ENCODE measurements at places on chromosomes 3 and 15.

DNA sequence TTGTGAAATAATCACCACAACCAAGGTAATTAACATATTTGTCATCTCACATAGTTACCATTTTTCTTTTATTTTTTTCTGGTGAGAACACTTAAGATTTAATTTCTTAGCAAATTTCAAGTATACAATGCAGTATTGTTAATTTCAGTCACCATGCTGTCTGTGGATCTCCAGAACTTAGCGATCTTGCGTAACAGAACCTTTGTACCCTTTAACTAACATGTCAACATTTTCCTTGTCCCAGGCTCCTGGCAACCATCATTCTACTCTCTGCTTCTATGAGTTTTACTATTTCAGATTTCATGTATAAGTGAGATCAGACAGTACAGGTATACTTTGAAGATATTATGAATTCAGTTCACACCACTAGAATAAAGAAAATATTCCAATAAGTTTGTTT is 154.4 kb downstream of the KCNAB1 start:
- DNase-seq: no peak

- no peak for DNase-seq
Measured at GRCh38 chr3:1499694-1500093, 406.9 kb downstream of the CNTN6 start.

DNA sequence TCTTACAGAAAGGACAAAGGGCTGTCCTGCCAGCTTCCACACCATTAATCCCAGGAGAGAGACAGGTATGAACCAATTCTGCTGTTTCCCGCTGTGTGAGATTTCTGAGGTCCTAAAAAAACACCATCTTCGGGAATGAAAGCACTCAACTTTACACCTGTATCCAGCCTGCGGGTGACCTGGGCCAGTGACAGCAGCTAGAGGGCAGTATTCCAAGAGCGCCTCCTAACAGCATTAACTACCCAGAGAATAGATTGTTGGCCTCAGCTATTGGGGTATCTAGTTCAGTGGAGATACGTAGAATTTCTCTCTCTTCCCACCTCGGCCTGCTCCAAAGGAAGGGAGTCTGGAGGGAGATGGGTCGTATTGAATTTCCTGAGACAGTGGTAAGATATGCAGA is 55.1 kb downstream of the WDR76 start:
- no peak for DNase-seq

GRCh38 chr3:45777111-45777745 is 19.1 kb downstream of the SLC6A20 start:
- no peak for DNase-seq

- no peak for DNase-seq
Measured at GRCh38 chr3:110569073-110569472, 502.5 kb upstream of the NECTIN3 start.

DNA sequence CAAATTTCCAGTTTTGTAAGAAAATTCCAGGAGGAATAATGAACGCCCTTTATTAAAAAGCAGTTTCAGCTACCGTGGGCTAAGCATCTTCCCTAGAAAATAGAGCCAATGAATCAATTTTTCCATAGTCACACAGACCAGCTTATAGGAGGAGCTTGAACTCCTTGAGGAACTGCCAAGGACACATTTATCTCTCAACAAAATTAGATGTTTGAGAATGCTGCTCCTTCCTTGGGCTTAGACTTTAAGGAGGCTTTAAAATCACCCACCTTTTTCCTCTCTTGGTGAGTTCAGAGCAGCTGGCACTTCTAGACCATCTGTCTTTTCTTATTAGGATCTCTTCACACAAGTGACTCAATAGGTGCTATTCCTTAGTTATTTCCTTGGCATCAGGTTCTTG is 588.0 kb downstream of the SQOR start:
- no peak for DNase-seq

GRCh38 chr3:60182697-60183096 is 1068.6 kb downstream of the FHIT start:
- DNase-seq: no peak

GRCh38 chr3:52437326-52438103 is 7.4 kb downstream of the SEMA3G start:
- DNase-seq: no peak

GRCh38 chr3:3726549-3726948 is 72.7 kb upstream of the LRRN1 start:
- no peak for DNase-seq

DNA sequence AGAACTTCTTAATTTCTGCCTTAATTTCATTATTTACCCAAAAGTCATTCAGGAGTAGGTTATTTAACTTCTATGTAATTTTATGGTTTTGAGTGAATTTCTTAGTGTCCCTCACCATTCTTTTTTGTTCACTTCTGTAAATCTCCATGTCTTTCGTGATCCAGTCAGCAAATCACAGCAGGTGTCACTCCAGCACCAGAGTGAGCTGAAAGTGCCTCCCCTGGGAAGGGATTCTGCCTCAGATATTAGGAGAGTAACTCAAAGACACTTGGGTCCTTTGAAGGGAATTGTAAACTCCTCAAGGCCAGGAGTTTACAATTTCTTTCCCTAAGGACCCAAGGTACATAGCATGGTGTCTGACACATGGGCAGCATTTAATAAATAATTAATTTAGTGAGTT is 207.6 kb upstream of the AZI2 start:
- DNase-seq: no peak

GRCh38 chr3:191523148-191523547 is 62.2 kb downstream of the PYDC2 start:
- no peak for DNase-seq

DNA sequence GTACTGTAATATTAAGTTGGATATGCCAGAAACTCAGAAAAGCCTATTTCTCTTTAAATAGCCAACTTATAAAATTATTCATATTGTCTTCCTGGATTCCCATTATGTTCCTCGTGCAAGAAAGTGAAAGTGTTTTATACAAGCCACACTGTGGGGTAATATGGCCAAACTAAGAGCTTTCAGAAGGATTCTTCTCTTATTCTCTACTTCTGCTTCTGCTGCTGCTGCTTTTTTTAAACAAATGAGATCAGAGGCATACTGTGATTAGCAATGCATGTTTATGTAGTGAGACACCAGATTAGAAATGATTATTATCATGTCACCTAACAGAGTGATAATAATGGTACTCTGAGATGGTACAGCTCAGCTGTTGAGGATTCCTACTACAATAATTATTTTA is 1026.5 kb upstream of the CFAP20DC start:
- no peak for DNase-seq

DNA sequence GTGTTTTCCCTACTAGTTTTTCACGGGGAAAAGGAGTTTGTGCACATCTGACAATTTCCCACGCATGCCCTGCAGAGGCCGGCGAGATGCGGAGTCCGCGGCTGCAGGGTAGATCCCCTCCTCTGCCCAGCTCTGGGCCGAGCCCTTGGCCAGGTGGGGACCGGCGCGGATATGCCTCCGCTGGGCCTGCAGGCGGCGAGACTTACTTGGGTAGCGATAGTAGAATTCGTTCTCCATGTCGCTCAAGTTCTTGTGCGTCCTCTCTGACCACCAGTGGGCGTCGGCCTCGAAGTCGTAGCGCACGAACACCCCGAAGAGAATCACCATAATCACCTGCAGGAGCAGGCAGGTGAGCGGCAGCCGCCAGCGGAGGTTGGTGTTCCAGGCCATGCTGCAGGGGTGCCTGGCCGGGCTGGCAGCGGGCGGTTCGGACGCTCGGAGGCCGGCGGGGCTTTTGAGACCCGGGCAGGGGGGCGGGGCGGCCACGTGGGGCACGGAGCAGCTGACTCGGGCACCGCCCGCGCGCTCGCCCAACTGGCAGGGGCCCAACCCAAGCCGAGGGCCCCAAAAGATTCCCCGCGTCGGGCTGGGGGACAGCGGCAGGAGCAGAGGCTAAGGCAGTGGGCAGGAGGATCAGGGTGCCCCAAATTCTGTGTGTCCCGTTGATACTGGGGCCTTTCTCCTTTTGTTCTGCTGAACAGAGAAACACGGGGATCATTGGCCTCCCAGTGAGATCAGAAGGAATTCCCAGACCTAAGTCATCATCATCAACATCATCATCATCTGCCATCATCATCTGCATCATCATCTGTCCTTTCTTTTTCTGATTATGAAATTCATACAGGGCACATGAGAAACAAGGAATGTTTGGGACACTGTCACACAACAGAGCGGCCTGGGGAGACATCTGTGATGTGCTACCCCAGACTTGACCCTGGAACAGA is at the start of gene RHCG:
Gene RHCG, minus strand, starts transcription at position 429 of the 944 bp plus-strand sequence. Its CDS starts 39 bp downstream, at position 390.
- DNase-seq: no peak

DNA sequence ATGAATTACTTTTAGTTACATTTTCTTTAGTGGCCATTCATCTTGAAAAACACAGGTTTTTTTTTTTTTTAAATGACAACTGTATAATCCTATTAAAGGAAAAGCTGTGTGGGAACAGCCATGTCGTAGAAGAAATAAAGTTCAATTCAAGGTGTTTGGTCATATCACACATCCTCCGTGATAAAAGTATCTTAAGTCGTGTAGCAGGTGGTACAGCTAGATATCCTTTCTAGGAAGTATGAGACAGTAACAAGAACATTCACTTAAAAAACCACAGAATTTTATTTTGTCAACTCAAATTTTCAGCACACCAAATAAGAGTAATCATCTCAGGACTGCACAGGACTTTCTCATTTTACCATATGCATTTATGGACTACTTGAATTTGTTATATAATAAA is 16.1 kb downstream of the ZDHHC23 start:
- no peak for DNase-seq

- DNase-seq: no peak
Measured at GRCh38 chr3:56125358-56126005, 342.8 kb downstream of the ERC2 start.

DNA sequence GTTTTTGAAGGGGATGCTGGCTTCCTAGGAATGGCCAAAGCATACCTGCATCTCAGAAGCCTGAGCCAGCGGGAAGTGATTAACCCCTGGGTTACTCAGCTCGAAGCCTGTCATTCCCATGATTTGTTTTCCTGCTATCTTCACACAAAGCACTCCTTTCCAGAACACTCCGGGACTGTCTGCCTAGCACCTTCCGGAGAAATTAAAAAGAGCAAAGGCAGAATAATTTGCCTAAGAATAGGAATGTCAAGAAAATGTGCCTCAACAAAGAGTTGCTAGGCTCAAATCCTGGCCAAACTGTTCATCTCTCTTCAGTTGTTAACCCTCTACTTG is 34.1 kb downstream of the TPM1 start:
- no peak for DNase-seq

DNA sequence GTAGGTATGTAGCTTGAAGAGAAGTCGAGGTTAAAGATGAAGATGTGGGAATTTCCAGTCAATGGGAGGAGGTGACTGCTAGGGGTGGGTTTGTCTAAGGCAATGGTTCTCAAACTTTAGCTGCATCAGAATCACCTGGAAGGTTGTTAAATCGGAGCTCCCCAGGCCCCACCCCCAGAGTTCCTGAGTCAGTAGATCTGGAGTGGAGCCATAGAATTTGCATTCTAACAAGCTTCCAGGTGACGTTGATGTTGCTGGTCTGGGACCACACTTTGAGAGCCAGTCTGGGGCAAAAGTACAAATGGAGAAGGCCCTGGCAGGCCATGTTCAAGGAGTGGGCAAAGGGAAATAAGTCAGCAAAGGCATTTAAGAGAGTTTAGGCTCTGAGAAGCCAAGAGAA is 69.1 kb downstream of the CMTM8 start:
- no peak for DNase-seq

- no peak for DNase-seq
Measured at GRCh38 chr3:54882129-54882833, 45.6 kb downstream of the LRTM1 start.

DNA sequence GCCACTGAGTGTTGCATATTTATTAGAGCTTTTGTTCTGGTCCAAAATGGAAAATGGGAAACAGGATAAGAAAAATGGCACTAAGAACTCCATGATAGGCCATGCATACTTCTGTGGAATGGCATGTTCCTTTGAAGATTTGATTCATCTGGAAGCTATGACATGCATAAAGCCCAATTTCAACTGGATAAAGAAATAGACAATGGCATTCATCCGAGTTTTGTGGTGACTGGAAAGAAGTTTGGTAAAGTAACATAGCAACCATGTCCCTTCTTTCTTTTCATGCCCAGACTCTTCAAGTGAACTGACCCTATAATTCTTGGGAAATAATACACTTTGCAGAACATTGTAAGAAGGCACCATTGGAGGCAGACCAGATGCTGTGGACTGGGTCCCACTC is 368.4 kb upstream of the IL12A start:
- no peak for DNase-seq

GRCh38 chr15:88644741-88645140 is 5.9 kb downstream of the ISG20 start:
- no peak for DNase-seq

DNA sequence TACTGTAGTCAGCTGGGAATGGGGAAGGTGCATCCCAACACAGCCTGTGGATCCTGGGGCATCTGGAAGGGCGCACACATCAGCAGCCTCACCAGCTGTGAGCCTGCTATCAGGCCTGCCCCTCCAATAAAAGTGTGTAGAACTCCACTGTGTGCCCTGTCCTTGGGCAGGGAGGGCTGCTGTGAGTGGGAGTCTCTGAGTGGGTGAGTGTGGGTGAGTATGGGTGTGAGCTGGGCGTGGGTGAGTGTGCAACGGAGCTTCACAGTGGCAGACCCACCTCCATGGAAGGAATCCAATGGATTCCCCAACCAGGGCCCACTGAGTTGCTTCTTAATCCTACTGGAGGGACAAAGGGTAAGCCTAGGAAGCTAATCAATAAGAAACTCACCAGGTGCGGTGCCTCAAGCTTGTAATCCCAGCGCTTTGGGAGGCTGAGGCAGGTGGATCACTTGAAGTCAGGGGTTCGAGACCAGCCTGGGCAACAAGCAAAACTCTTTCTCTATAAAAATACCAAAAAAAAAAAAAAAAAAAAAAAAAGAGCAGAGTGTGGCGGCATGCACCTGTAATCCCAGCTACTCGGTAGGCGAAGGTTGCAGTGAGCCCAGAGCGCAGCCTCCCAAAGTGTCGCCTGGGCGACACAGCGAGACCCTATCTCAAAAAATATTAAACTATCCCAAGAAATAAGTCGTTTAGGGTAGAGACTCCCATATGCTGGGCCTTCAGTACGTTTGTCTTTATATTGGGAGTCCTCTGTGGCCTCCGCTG is 555 bp upstream of the RCCD1 start:
- DNase-seq: no peak

DNA sequence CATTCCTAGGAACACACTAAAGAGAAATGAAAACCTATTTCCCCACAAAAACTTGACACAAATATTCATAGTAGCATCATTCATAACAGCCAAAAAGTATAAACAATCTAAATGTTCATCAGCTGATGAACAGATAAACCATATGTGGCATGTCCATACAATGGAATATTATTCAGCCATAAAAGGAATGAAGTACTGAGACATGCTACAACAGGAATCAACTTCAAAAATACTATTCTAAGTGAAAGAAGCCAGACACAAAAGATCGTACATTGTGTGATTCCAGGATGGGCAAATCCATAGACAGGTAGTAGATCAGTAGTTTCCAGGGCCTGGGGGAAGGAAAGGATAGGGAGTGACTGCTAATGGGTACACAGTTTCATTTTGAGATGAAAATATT is 118.0 kb downstream of the GSK3B start:
- no peak for DNase-seq

GRCh38 chr3:127438951-127439350 is 151.1 kb upstream of the PRR20G start:
- DNase-seq: no peak

DNA sequence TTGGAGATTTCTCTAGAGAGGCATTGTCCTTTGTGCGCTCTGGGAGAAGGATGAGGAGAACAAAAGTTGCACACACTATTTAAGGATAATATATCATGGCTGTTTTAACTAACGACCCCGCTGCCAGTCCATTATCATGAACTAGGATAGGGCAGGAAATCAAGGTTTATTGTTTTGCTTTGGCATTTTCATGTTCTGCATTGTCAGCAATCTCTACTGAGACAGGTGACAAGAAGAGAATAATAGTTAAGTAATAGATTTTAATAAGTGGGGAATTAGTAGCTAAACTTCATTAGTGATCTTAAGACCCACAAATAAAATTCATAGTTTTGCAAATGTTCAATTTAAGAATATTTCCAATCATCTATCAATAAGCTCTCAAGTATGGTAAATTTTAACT is 20.6 kb upstream of the GMNC start:
- DNase-seq: no peak
